ENCODE measurements at places on chromosomes 5 and 9. TPM values are rescaled to one million over a fixed set of nuclear protein-coding genes. Genes with fewer than 3 reads are reported as not detected.
A peak's percentile ranks its signal among the peaks of the same experiment; 100 is the strongest.

The ZNF658 gene
- 5.3 TPM for total RNA-seq

The PCDHA1 gene
- 0.07 TPM for total RNA-seq

The PCDHB3 gene
- total RNA-seq = 0.42 TPM

- DNase-seq = no peak
Measured at GRCh38 chr9:93258818-93259489, 75.0 kb downstream of the WNK2 start.

DNA sequence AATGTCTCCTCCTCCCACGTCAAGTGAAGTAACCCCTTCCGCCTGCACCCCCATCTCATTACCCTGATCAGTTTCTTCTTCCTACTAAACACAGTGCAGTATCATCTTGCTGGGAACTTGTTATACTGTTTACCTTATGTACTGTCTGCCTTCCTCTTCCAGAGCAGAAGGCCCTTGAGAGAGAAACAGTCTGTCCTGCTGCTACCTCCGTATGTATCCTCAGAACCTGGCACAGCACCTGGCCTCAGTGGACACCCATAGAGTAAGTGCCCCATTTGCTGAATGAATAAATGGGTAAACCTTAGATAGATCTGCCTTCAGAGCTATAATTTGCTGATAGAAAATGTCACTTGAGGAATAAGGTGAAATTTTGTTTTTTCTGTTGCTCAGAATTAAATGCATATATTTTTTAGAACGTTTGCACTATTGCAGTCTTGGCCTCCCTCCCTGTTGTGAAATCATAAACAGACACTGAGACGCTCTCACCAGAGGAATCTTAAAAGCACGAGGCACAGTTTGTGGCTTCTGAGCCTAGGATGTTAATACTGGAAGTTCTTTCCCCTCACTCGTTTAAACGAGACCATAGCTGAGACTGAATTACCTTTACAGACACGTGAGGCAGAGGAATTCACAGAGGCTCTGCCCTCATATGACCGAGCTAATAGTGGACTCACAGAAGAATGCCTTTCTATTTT, 223.1 kb upstream of the DAP start:
- DNase-seq = no peak

- peak; percentile 76 for DNase-seq
Measured at GRCh38 chr9:135905380-135906258, 1.7 kb downstream of the CAMSAP1 start.

DNA sequence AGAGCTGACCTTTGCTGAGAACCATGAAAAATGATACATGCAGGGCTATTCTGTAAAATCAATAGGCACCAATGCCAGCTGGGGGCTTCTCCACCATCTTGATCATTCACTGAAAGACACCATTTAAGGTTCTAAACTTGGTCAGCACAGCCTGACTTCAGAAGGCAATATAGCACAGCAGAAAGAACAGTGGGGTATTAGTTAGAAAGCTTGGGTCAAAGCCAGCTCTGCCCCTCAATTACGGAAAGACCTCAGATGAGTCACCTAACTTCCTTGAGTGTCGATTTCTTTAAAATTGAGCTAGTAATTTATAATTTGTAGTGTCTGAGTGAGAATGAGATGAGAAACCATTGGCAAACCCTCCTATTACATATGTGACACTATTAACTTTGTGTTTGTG, 3.4 kb downstream of the TNC start:
- no peak for DNase-seq
